CD8-positive, alpha-beta memory T cell (primary cell): ENCODE measurements at places on chromosomes 1 and 21.

DNA sequence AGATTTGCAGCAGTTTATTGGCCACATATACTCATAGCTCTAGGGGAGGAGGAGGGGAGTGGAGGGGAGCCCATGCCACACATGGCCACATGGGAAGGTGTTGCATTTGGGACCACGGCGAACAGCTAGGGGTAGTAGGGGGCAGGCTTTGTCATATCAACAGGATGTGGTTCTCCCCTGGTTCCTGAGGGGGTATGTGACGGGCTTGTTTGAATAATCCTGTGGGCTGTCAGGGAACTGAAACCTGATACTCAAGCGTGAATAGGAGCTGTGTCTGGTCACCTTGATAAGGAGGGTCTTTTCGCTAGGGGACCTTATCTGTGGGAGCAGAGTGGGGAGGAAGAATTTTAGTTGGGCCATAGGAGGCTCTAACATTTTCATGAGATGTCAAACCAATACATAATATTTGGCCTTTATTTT, 264.7 kb downstream of the CTH start:
- DNase-seq: no peak
- no peaks in the 10 kb centered on the region for H3K36me3 ChIP-seq
- H3K4me1 ChIP-seq: no peaks in the 10 kb centered on the region
- no peaks in the 10 kb centered on the region for H3K27me3 ChIP-seq
- peak overlapping the region; percentile 26 for H3K27ac ChIP-seq

GRCh38 chr1:181911715-181912114, 149.8 kb downstream of the ZNF648 start:
- DNase-seq: no peak
- no peaks in the 10 kb centered on the region for H3K4me1 ChIP-seq
- H3K4me3 ChIP-seq: no peak overlapping the region
- H3K36me3 ChIP-seq: no peaks in the 10 kb centered on the region
- H3K27ac ChIP-seq: no peak overlapping the region

GRCh38 chr21:28590676-28591075, 402.0 kb downstream of the LTN1 start:
- no peaks in the 10 kb centered on the region for H3K27me3 ChIP-seq
- H3K4me1 ChIP-seq: no peaks in the 10 kb centered on the region
- H3K36me3 ChIP-seq: no peaks in the 10 kb centered on the region
- no peak for DNase-seq
- H3K4me3 ChIP-seq: no peak overlapping the region
- H3K27ac ChIP-seq: no peak overlapping the region

- no peaks in the 10 kb centered on the region for H3K27me3 ChIP-seq
- peak overlapping the region; percentile 30 for H3K27ac ChIP-seq
- H3K36me3 ChIP-seq: no peaks in the 10 kb centered on the region
- H3K4me3 ChIP-seq: no peak overlapping the region
Observed at GRCh38 chr1:44036409-44037139, 5.3 kb upstream of the SLC6A9 start.

- H3K4me3 ChIP-seq: no peak overlapping the region
- no peaks in the 10 kb centered on the region for H3K4me1 ChIP-seq
- no peaks in the 10 kb centered on the region for H3K27me3 ChIP-seq
- H3K27ac ChIP-seq: no peak overlapping the region
- H3K36me3 ChIP-seq: no peaks in the 10 kb centered on the region
- no peak for DNase-seq
Observed at GRCh38 chr1:82446955-82447354, 646.2 kb downstream of the ADGRL2 start.

DNA sequence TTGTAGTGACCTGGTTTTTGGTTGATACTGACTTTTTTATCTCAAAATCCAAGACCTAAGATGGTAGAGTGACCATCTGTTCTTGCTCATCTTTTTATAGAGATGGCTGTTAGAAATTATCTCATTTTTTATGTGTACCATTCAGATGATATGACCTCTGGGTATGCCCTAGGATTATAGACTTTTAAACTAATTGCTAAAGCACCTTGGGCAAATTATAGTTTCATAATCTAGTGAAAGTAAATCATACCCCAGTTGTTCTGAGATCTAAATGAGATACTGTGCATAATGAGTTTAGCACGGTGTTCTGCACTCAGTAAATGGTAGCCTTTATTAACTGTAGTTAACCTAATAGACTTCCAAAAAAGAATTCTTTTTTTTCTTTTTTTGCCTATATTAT, 182.6 kb upstream of the L1TD1 start:
- H3K36me3 ChIP-seq: no peaks in the 10 kb centered on the region
- H3K27me3 ChIP-seq: no peaks in the 10 kb centered on the region
- H3K27ac ChIP-seq: no peak overlapping the region
- H3K4me1 ChIP-seq: no peaks in the 10 kb centered on the region
- no peak for DNase-seq

- peaks cover 4% of the 10 kb centered on the region for H3K36me3 ChIP-seq
- no peak overlapping the region for H3K27ac ChIP-seq
- H3K4me1 ChIP-seq: peaks cover 95% of the 10 kb centered on the region
- no peaks in the 10 kb centered on the region for H3K27me3 ChIP-seq
- H3K4me3 ChIP-seq: peak overlapping the region; percentile 53
Observed at GRCh38 chr1:40391688-40392145, 18.2 kb downstream of the SMAP2 start.

DNA sequence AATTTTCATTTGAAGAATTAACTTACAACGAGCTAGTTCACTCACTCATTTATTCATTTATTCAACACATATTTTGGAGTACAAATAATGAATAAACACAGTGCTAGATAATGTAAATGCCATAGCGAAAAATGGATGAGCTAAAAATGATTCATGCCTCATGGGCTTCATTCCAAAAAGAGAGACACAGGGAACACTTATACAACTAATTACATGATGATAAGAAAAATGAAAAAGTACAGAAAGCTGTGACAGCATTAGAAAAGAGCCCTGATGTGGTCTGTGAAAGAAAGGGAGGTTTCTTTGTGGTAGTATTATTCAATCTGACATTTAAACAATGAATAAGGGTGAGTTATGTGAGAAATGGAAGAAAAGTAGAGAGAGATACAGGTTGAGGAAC, 726.4 kb downstream of the AMY1C start:
- H3K27ac ChIP-seq: no peak overlapping the region
- H3K4me1 ChIP-seq: no peaks in the 10 kb centered on the region
- H3K27me3 ChIP-seq: no peaks in the 10 kb centered on the region
- DNase-seq: no peak
- H3K36me3 ChIP-seq: no peaks in the 10 kb centered on the region

DNA sequence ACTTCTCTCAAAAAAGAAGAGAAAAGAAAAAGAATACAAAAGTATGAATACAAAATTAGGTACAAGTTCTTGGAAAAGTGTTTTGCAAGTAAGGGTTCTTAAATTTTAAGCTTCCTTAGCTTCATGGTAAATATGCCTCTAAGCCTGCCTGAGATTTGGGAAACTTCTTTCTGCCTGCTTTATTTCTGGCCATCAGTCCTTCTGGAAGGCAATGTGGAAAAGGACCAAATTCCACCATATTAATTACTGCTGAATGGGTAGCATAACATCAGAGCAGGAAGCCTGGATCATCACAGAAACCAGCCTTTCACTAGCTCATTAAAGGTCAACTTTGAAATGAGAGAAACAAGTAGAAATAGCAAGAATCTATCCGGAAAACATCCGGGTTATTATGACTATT, 39.1 kb upstream of the CAP1 start:
- no peak overlapping the region for H3K4me3 ChIP-seq
- peaks cover under 1% of the 10 kb centered on the region for H3K4me1 ChIP-seq
- no peaks in the 10 kb centered on the region for H3K27me3 ChIP-seq
- no peaks in the 10 kb centered on the region for H3K36me3 ChIP-seq

- H3K4me1 ChIP-seq: no peaks in the 10 kb centered on the region
- H3K27me3 ChIP-seq: peaks cover 5% of the 10 kb centered on the region
Observed at GRCh38 chr1:42089246-42089645, 64.0 kb upstream of the GUCA2B start.

DNA sequence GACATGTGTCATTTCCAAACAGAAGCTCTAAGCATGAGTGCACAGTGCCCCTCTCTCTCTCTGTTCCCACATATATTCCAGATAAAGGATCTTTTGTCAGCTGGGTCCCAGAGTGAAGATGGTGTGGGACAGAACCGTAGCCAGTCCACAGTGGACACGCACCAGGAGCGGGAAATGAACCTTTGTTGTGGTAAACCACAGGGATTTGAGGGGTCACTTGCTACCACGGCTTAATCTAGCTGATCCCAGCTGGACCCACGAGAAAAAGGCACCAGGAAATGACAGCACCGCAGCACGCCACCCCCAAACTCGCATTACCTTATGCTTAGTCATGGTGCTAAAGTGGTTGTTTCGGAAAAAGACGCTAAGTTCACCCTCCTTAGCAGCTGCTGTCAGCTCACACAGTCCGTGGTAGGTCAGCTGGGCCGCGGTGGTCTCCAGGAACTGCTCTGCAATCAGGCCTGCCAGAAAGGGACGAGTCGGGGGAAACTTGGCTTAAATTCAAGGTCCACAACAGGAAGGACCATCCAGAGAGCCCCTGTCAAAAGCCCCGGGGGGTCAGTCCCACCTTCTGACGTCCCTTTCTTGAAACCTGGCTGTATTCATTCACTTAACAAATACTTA, 7.5 kb downstream of the MINDY1 start:
- H3K36me3 ChIP-seq: peaks cover 26% of the 10 kb centered on the region
- H3K4me3 ChIP-seq: no peak overlapping the region
- H3K27me3 ChIP-seq: no peaks in the 10 kb centered on the region

GRCh38 chr1:7469255-7469938, 301.7 kb upstream of the VAMP3 start:
- H3K27me3 ChIP-seq: no peaks in the 10 kb centered on the region
- no peaks in the 10 kb centered on the region for H3K4me1 ChIP-seq
- no peak for DNase-seq
- H3K4me3 ChIP-seq: no peak overlapping the region
- H3K27ac ChIP-seq: no peak overlapping the region

DNA sequence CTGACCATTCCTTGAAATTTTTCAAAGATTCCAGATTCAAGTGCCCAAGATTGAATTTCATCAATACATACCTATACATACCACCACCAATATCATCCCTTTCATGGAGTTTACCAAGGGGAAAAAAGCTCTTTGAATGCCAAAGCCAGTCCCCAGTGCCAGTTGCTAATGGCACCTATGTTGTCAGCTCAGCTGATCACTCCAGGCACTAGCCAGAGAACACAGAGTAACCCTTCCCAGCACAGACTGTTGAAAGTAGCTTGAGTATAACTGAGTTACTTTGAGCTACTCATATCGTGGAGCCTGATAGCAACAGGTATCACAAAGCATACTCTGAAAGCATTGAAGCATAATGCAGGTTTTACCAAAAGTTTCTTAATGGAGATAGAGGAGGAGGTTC, 133.9 kb upstream of the NFIA start:
- no peak overlapping the region for H3K27ac ChIP-seq
- no peaks in the 10 kb centered on the region for H3K27me3 ChIP-seq
- no peaks in the 10 kb centered on the region for H3K4me1 ChIP-seq
- no peak for DNase-seq
- H3K4me3 ChIP-seq: no peak overlapping the region
- H3K36me3 ChIP-seq: no peaks in the 10 kb centered on the region

GRCh38 chr1:105137543-105138457, 1388.1 kb downstream of the AMY1C start:
- no peak overlapping the region for H3K4me3 ChIP-seq
- H3K27me3 ChIP-seq: no peaks in the 10 kb centered on the region
- no peak for DNase-seq

- DNase-seq: no peak
- H3K27ac ChIP-seq: no peak overlapping the region
- H3K4me3 ChIP-seq: no peak overlapping the region
- no peaks in the 10 kb centered on the region for H3K27me3 ChIP-seq
Observed at GRCh38 chr1:232958067-232958466, 7.7 kb downstream of the NTPCR start.

- no peaks in the 10 kb centered on the region for H3K27me3 ChIP-seq
- H3K4me3 ChIP-seq: no peak overlapping the region
- DNase-seq: no peak
- H3K4me1 ChIP-seq: no peaks in the 10 kb centered on the region
Observed at GRCh38 chr21:25997788-25998611, 172.6 kb downstream of the APP start.

DNA sequence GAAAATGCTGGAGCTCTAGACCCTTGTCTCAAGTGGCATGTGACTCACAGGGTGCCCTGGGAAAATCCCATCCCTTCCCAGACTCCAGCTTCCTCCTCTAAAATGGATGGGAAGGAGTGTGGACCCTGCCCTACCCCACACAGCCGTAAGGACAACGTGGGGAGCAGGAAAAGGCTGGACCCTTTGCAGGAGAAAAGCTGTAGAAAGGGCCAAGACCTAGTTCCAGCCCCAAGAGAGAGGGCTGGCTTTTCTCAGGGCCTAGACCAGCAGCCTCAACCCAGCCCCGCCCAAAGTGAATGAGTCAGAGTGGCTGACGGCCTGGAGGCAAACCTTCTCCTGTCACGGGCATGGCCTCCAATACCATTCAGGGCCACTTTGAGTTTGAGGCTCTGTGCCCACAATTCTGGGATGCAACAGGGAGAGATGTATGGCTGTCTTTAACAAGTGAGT, 1.1 kb downstream of the LAMB3 start:
- no peaks in the 10 kb centered on the region for H3K27me3 ChIP-seq
- DNase-seq: no peak
- no peaks in the 10 kb centered on the region for H3K36me3 ChIP-seq
- H3K27ac ChIP-seq: no peak overlapping the region
